ENCODE measurements at places on chromosomes 2 and 18.
A peak's percentile ranks its signal among the peaks of the same experiment; 100 is the strongest.

DNA sequence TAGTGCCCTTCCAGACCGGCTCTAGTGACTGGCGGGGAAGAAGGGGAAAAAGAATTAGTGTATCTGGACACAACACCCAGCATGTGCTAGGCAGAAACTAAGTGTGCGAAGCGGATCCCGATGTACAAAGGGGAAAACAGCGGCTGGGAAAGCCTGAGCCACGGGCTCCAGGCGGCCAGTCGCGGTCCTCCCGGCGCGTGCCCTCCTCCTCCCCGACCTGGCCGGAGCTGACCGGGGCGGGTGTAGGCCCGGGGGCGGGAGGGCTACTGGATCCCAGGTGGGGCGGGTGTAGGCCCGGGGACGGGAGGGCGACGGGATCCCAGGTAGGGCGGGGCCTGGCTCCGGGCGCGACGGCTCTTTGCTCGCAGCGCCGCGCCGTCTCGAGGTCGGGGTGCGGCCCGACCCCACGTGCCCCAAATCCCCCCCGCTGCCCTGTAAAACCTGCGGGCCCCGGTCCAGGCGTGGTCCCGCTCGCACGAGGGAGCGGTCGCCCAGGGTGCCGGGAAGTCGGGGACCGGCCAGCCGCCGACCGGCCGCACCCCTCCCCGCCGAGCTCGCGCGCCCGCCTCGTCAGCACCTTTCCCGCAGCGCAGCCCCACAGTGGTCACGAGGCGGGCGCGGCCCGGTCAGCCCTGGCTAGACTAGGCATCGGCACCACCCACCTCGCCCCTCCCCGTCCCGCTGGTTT is 48.8 kb downstream of the C2orf42 start:
- DNase-seq: no peak

DNA sequence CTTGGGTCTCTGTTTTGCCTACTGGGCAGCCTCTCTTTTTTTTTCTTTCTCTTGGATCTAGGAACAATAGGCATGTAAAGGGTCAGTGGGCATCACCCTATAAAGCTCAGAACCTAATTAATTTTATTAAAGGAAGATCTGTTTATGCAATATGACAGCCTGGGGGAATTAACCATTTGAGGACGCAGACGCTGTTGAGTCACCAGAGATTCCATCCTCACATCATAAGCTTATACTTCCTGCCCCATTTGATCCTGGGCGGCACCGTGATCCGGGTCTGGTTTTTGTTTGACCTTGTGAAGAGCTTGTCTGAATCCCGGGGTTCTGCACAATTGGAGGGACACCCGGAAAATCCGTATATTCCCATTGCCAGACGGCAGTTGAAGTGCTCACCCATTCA is 16.8 kb upstream of the BCL11A start:
- DNase-seq: no peak

DNA sequence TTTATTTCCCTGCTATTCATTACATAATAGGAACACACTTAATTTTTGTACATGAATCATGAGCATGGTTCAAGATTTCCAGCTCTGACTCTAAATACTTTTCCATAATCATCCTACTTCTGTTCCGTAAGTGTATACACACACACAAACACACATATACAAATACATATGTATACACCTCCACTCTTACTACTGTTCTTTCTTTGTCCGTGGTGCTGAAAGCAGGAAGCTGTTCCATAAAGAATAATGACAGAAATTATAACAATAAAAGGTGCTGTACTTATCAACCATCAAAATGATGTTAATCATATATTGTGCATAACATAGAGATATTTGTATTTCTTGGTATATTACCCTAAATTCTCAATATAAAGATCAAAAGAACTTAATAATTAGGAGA is 776.9 kb downstream of the DPP10 start:
- DNase-seq: no peak

- DNase-seq: no peak
Measured at GRCh38 chr2:44077942-44078511, 82.2 kb upstream of the LRPPRC start.

DNA sequence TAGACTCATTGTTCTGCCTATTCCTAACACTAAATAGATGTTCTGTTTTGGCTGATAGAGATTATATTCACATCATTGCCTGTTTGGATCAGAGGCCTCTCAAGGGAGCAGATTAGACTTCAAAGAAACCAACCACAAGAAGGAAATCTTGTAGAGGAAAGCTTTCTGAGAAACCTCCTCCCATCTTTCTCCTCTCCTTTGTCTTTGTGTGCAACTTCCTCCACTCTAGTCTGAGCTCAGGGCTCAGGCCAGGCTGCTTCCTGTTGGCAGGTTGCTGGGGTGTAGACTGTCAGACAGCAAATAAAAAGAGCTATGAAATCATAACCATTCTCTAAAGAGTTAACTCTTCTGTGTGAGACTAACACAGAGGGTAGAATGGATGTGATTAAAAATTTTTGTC is 113.0 kb downstream of the TGFA start:
- no peak for DNase-seq

DNA sequence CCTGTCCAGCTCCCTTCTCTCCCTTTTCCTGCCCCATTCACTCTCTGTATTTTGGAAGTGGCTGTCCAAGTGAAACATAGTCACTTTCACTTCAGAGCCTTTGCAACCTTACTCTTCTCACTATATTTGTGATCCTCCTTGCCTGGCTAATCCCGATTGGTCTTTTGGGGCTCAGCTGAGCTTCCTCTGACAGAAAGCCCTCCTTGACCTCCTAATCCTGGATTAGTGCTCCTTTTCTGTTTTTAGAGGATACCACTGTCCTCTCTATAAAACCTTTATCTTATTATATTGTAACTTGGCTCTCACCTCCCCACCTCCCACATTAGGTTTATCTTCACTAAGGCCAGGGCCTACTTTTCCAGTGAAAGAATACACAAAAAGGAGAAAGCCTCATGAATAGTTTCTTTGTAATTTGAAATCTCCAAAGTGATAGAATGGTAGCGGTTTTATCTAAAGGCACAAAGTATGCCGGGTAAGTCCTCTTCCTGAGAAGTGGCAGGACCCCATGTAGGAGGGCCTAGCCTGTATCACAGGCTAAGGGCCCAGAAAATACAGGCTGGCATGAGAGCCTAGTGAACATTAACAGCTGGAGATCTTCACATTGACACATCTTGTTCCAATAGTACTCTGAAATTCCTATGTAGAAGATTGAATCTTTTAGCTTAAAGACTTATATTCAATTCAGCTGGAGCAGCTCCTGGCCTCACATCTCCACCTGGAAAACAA is 83.1 kb upstream of the GAREM1 start:
- DNase-seq: no peak

GRCh38 chr2:233240897-233241296 is 10.6 kb upstream of the ATG16L1 start:
- DNase-seq: no peak

DNA sequence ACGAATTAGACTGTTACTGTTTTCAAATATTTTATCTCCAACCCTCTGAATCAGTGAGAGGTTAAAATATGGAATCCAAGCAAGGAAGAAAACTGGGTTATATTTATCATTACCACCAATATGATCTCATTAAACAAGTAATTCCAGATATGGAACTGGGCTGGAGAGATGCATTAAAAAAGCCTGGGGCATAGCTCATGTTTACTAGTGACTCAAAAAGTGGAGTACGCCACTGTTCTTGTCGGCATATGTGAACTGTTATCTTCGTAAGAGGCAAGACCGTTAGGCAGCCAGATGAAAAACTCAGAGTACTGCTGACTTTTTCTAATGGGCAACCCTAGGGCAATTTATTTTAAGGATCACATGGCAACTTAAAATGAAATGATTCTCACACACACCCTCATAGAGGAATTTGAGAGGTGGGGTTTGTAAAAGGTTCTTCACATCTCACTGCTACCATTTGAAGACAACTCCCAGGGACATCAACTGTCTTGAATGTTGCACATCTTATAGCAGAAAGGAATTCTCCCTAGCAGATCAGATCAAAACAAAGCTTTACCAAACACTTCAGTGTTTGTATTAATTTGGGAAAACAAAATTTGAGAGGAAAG is 105.2 kb upstream of the TFCP2L1 start:
- DNase-seq: no peak

GRCh38 chr2:25760297-25760696 is 86.9 kb upstream of the DTNB start:
- no peak for DNase-seq

DNA sequence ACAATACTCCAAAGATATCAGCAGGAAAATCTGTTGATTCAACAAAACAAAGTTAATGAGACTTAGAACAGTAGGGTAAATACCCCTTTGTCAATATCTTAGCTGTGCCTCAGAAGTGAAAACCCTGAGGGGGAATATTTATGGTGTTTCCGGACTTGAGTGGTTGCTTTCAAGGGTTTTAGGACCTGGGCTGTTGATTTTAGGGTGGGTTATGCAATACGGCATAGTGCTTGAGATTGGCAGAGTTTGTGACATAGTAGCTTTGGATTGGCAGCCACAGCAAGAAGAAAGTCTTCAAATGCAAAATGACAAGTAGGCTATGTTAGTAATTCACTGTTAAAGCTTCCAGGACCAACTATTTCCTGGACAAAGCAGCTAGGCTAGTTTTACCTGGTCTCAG is 826.3 kb upstream of the CDH2 start:
- DNase-seq: no peak

DNA sequence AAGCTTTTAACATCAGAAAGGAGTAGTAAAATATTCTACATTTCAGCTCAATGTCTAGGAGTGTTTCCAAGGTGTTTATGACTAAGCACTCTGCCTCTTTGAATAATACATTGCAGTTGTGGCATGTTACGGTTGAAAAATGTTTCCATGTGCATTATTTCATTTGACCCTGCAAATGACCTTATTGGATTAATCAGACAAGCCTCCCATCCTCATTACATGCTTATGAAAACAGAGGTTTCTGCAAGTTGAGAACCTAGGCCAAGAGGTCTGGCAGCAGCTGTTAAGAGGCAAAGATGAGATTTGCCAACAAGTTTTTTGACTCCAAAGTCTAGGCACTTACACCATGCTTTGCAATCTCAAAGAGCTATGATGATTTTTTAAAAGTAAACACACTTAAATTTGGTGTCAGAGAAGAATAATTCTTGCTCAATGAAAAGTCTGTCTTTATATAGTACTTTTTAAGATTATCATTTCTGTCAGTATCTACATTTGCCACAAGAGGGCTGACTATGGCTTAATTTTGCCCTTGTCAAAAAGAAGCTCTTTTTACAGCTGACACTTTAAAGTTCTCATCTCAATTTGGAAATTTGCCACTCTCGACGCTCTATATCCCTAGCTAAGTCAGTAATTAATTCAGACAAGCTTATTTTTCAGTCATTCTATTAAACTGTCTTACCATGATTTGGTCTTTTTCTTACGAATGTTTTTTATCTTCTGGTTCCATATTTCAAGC is 260.6 kb downstream of the PAX3 start:
- DNase-seq: peak; percentile 50

GRCh38 chr2:47769318-47769717 is 13.6 kb upstream of the MSH6 start:
- DNase-seq: no peak

GRCh38 chr2:229571243-229571642 is 143.1 kb downstream of the DNER start:
- no peak for DNase-seq

DNA sequence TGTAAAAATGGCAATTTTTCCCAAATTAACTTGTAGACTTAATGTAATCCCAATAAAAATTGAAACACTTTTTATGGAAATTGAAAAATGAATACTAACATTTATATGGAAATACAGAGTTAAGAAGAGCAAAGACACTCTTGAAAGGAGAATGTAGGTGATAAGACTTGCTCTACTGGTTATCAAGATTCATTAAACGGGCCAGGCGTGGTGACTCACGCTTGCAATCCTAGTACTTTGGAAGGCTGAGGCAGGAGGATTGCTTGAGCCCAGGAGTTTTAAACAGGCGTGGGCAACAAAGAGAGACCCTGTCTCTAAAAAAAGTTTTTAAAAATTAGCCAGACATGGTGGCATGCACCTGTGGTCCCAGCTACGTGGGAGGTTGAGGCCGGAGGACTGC is 29.5 kb upstream of the ZNF396 start:
- no peak for DNase-seq

DNA sequence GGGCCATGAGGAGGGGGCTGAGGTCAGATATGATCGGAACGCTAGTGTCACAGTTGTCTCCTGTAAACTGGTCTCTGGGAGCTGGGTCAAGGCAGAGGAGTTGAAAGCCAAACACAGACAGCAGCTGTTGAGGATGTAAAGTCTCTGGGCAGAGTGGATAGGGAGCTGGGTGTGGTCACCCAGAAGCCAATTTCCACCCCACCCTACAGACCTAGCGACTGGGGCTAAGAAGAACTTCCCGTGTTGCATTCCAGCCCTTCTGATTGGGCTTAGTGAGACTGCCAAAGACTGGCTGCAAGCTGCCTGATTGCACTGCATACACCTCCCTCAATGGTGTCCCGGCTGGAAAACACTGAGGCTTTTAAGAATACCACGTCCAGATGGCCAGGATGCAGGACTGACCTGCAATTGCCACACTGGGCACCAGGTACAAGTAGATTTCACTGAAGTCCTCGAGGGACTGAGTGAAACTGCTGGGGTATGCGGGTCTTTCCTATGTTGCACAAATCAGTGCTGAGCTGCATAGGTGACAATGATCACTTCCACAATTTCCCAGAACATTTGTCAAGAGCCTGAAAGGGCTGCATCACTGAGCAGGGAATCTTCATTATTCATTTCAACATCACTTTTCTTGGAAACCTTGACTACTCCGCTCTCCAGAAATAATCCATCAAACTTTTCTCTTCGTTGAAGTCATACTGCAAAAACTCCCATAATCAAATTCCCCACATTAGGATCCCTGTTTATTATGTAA is 43.1 kb upstream of the EML4 start:
- no peak for DNase-seq

DNA sequence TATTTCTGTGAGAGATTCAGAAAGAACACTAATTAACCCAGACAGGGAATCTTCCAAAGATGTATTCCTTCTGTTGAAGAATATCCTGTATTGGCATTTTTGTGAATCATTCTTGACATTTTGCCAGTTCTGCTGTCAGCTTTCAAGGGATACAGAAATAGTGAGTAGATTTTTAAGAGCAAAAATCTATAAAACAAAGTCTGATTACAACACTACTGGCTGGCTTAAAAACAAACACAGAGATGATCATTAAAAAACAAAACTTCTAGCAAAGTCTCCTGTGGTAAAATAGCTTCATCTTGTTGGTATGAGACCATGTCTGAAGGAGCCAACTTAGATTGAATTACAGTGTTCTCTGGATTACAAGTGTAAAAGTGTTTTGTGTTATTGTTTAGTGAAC is 866.3 kb upstream of the KLHL29 start:
- no peak for DNase-seq

- no peak for DNase-seq
Measured at GRCh38 chr18:1392046-1392445, 487.4 kb downstream of the ADCYAP1 start.

DNA sequence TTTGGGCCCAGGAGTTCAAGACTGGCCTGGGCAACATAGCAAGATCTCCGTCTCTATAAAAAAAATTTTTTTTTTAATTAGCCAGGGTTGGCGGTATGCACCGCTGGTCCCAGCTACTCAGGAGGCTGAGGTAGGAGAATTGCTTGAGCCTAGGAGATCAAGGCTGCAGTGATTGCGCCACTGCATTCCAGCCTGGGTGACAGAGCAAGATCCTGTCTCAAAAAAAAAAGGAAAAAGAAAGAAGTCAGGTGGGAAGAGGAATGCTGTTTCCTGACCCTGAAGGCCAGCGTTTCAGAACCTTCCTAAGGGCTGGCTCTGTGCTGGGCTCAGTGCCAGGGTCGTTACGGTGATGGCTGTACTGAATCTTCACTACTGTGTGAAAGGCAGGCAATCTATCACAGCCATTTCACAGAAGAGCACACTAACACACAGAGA is 35.0 kb upstream of the AGAP1 start:
- no peak for DNase-seq

- no peak for DNase-seq
Measured at GRCh38 chr18:35588995-35589394, 7.5 kb downstream of the GALNT1 start.

GRCh38 chr2:241381872-241382271 is 25.8 kb downstream of the FARP2 start:
- no peak for DNase-seq
